ENCODE measurements at places on chromosomes 2 and 18.

DNA sequence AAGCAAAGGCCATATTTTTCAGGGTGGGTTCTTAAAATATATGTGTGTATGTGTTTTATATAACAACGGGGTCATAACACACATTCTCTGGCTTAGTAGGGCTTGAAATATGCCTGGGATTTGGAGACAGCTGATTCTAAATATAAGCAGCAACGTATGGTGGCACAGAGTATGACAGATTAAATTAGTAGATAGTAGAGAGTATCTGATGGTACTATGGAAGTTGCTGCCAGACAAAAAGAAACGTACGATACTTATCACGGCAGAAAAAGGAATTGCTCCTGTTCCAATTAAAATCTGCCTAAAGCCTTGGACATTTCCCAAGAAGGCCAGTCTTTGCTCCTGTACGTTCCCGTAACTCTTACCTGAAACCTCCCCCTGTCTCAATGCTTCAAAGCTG lies 607.9 kb upstream of the ID2 start:
- DNase-seq = no peak

DNA sequence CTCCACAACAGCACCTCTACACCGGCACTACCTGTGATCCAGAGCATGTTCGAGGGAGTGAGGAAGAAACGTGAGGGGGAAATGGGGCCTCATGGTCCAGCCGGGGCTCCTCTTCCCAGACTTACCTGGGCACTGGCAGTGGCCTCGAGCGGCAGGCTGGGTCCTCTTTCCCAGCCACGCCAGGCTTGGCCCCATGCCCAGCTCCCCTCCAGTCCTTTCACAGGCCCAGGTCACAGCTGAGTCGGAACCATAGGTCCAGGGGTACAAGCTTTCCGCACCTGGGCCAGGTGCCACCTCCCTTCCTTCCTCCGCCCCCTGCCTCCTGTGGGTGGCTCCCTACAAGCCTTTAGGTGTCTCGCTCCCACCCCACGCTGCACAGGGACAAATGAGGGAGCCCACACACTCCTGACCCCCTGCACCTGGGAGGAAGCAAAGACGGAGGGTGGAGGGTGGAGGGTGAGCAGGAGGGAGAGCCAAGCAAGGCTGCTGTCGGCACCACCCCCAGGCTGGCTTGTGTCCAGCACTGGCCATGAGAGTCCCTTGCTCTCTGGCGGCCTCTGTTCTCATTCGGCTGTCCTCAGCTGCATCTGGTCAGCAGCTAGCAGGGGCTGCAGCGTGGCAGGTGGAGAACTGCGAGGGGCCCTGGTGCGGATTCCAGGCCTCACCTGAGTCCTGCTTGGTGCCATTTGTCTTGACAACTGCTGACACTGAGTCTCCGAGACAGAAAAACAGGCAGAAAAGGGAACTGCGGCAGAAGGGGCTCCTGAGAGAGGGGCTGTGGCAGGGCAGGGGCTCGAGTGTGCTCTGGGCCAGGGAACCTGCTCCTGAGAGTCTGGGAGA lies 26.8 kb downstream of the ADRA2B start:
- DNase-seq = no peak

DNA sequence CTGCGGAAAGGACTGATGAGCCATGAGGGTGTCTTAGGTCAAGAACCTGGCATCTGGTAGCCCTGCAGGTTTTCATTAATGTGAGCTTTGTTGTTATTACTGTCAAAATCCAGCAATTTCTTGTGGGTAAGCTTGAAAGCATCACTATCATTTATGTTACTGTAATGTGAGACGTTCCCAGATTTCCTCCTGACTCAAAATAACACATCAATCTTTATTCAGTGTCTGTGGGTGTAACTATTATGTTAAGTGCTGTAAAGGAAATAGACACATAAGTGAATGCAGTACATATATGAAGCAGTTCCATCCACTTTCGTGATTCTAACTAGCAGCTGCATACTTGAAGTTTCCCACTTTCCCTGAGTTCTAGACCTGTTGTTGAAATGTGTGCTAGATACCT lies 89.8 kb downstream of the FHOD3 start:
- DNase-seq = no peak

- no peak for DNase-seq
These were observed 277.5 kb upstream of the KLHL29 start for GRCh38 chr2:23107327-23107941.

GRCh38 chr2:63484901-63485300 lies 103.4 kb downstream of the WDPCP start:
- no peak for DNase-seq

GRCh38 chr2:231691251-231691772 lies 17.0 kb upstream of the PTMA start:
- DNase-seq = no peak

- no peak for DNase-seq
These were observed 11.5 kb upstream of the TSPYL6 start for GRCh38 chr2:54267577-54267976.

- DNase-seq = no peak
These were observed 93.4 kb downstream of the TWIST2 start for GRCh38 chr2:238941262-238941792.

GRCh38 chr2:20536619-20537422 lies 89.9 kb downstream of the RHOB start:
- no peak for DNase-seq

- DNase-seq = no peak
These were observed 269.9 kb downstream of the EXOC6B start for GRCh38 chr2:72555943-72556342.

GRCh38 chr2:231321021-231321420 lies 74.5 kb upstream of the B3GNT7 start:
- DNase-seq = no peak

- DNase-seq = no peak
These were observed 90.4 kb downstream of the SPTBN1 start for GRCh38 chr2:54546518-54546917.

DNA sequence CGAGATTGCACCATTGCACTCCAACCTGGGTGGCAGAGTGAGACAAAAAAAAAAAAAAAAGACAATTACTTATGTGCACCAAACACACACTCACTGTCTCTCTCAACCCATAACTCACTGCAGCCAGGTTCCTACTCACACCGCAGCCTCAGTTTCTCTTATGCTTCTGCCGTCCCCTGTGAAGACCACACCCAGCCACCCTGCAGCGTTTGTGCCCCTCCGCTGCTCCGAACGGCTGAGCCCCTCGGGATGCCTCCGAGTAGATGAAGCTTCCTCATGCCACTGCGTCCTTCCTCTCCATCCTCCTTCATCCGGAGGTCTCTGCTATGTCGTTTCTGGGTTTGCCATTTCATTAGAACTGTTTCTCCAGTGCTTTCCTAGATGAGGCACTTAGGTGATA lies 160.1 kb downstream of the TWIST2 start:
- no peak for DNase-seq

DNA sequence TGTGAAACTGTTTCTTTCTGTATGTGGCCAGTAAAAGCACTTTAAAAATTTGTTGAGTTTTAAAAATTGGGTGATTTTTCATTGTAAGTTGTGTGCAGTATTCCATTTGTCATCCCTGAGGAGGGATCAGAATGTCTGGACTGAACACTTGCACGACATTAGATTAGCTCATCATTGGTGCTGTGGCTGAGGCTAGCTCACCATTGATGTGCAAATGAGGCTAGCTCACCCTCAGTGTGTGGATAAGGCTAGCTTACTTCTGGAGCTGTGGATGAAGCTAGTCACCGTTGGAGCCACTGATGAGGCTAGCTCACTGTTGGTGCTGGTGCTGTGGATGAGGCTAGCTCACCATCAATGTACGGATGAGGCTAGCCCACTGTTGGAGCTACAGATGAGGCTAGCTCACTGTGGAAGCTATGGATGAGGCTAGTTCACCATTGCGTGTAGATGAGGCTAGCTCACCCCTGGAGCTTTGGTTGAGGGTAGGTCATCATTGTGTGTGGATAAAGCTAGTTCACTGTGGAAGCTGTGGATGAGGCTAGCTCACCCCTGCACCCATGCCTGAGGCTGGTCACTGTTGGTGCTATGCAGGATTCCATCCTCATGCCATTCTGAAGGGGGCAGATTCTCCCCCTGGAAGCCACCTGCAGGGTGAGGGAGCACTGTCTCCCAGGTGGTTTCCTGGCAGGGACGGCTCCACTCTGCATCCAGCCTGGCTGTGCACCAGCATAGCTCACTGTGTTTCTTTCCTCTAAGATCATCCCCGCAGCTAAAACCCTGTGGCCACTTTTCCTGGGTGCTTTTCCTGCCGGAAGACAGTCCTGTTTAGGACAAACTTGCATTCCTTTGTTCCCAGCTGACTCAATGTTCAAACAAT lies 101.1 kb downstream of the TWIST2 start:
- DNase-seq = no peak

DNA sequence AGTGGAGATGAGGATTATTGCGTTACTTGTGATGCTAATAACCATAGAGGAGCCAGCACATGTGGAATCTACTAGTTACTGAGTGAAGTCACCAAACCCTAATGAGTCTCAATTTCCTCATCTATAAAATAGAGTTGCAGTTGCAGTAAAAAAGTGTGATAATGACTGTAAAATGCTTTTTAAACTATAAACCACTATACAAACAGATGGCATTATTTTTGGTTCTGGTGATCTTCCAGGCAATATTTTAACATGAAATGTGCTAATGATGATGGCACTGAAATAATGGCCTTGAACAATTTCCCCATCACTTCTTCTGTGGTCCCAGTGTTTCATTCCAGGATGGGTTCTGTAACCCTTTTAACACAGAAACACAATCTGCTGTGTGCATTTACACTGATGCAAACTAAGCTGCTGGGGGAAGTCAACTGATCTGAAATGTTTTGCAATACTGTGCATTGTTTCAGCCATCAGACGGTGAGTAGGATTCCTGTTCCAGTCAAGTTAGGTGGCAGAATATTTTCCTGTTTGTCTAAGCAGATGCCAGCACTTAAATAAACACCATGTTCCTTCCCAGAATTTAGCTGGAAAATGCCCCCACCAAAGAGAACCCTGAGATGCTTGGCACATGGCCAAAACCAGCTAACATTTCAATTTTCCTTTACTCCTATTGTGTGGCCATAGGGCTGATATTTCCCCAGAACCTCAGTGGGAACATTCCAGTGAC lies 52.6 kb downstream of the TACR1 start:
- DNase-seq = no peak

GRCh38 chr2:104562537-104562936 lies 291.4 kb upstream of the POU3F3 start:
- DNase-seq = no peak

- DNase-seq = no peak
These were observed 224.1 kb upstream of the PARD3B start for GRCh38 chr2:204321027-204321800.

- no peak for DNase-seq
These were observed 152.5 kb downstream of the PLEKHA3 start for GRCh38 chr2:178632729-178633128.

DNA sequence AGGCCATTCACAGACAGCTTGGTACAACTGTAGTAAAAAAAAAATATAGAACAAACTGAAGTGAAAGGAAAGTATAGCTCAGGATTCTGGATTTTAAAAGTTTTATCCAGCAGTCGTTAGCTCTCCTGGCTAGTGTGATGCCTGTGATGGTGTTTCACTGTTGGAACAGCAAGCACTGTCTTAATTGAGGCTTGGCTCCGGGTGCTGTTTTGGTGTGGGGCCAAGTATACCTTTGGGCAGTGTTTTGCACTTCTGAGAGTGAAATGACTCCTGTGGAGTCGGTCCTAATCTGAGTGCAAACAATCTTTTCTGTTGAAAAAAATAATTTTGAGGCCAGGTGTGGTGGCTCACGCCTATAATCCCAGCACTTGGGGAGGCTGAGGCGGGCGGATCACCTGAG lies 28.7 kb upstream of the RAB1A start:
- no peak for DNase-seq

DNA sequence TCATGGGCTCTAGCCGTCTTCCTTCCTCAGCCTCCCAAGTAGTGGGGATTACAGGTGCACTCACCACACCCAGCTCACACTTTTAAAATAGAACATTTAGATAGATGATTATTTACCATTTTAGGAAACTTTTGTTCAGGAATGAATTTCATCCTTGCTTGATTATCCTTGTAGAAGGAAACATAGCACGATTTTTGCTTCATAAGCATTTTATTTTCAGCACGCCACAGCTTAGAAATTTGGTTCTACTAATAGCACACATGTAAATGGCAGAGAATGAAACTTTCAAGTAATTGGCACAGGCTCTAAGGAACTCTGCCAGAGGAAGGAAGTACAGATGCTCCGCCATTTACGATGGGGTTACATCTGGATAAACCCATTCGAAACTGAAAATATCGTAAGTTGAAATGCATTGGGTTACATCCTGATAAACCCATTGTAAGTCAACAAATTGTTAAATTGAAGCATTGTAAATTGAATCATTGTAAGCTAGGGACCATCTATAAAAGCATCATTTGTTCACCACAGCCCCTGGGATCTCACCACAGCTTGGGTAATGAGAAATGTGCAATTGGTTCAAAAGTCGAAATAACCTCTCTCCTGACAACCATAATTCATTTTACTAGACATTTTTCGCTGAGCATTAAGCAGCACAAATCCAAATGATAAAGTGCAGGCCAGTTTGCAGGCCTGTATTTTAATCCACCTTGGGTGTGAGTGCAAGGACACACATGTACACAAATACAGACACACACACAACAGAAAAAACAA lies 33.2 kb downstream of the FRZB start:
- no peak for DNase-seq

All from activated CD4-positive, alpha-beta T cell treated with anti-CD3 and anti-CD28 coated beads, Interleukin-2, amount 50 U/mL, for 4 hours (primary cell).